ENCODE measurements at places on chromosomes 7 and 10.

DNA sequence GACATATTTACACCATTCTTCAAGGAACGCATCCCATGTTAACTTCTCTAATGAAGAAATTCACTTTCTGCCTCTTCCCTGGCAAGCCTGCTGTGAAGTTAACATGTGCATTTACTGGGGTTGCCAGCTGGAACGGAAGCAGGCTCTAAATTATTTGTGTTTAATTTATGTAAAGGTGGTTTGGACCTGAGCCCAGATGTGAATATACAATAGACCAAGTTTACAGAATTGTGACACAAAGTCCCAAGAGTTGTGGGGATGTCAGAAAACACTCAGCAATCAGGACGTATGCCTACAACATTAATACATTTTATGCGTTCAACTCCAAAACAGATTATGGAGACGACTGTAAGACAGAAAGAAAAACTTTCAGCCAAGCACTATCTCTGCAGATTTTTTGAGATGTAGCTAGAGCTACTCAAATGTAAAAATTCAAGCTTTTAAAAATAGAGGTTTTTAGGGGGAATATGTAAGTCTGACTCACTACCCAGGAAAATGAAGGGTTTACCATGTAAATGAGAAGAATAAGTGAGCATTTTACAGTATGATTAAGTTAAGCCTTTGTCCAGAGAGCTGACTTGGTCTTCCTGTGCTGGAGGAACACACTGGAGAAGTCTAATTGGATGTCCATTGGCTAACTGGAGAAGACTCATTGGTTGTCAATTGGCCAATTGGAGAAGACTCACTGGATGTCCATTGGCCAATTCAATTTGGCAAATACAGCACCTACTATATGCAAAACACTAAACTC is 19.5 kb downstream of the NRP1 start:
- no peak for DNase-seq

DNA sequence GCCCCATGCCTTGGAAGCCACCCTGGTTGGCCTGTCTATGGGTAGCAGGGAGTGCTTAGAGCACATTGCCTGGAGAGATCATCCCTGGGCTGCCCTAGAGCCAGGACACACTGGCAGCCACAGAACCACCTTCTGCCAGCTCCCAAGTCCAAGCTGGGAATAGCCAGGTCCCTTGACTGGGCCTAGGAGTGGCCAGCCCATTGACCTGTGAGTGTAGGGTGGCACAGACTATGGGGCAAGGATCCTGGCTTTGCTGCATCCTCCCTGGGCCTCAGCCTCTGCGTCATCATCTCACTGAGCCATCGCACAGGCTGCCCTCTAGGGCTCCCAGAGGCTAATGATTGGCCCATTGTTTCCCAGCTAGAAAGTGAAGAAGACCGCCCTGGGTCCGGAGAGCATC is 7.0 kb downstream of the AQP1 start:
- DNase-seq: no peak

- DNase-seq: no peak
Observed at GRCh38 chr10:110002801-110003523, 4.8 kb upstream of the ADD3 start.

- DNase-seq: no peak
Observed at GRCh38 chr7:53418834-53419482, 383.5 kb downstream of the POM121L12 start.

- no peak for DNase-seq
Observed at GRCh38 chr10:52988923-52989322, 216.3 kb upstream of the MBL2 start.

DNA sequence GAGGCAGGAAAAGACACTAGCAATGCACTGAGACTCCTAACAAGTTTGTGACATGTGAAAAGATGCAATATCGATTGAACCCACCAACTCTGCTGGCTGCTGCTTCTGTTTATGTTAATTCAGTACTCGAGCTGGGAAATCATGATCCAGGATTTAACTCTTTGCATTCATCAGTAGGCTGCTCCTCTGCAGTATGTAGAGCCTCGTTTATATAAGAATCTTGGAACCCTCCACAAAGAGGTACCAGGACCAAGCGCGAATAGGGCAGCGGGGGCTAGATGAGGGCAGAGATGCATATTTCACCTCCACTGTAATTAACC is 7.8 kb downstream of the PRKAG2 start:
- no peak for DNase-seq

DNA sequence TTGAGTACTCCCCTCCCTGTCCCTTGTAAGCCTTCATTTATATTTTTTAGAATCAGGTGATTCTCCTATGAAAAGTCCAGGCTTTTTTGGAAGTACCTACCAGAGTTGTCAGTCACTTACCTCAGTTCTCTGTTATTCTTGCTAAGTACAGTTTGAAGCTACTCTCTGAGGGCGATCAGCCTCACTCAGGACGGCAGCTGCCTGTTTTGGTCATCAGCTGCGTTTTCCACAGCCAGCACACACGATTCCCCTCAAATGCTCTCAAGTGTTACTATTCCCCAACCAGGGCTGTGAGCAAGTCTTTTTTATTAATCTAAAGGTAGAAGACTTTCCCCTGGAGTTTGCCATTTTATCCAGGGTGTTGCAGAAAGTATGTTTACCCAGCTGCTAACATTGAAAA is 328.6 kb downstream of the SUGCT start:
- DNase-seq: no peak

GRCh38 chr10:94200146-94200837 is 162.4 kb downstream of the NOC3L start:
- no peak for DNase-seq

GRCh38 chr7:83451501-83452045 is 197.4 kb downstream of the SEMA3E start:
- DNase-seq: no peak

- no peak for DNase-seq
Observed at GRCh38 chr7:22587322-22587721, 87.3 kb upstream of the STEAP1B start.

DNA sequence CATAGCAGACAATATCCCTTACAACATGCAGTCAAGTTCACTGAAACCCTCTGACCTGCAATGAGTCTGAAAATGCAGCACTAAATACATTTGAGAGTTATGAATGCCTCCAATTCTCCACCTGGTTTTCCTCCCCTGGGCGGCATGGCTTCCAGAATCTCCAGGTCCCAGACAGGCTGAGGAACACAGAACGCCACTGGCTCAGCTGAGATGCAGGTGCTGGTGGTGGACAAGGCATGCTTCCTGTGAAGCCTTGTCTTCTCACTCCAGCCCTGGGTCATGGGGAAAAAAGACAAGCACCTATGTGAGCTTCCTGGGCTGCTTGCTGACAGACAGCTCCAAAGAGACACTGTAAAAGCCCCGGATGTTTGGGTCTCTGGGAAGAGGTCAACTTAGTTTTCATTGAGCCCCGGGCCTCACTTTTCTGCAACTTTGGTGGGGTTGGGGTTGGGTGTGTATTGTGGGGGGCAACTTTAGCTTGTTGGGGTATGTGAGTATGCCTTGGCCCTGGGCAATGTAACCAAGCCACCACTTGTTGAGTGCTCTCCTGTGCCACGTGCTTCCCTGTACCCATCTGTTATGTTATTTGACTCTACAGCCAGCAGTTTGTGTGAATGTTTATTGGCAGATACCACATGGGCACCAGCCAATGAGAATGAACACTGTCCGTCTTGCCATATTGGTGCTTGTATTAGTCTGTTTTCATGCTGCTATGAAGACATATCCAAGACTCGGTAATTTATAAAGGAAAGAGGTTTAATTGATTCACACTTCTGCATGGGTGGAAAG is 127.8 kb downstream of the EMX2 start:
- DNase-seq: no peak

DNA sequence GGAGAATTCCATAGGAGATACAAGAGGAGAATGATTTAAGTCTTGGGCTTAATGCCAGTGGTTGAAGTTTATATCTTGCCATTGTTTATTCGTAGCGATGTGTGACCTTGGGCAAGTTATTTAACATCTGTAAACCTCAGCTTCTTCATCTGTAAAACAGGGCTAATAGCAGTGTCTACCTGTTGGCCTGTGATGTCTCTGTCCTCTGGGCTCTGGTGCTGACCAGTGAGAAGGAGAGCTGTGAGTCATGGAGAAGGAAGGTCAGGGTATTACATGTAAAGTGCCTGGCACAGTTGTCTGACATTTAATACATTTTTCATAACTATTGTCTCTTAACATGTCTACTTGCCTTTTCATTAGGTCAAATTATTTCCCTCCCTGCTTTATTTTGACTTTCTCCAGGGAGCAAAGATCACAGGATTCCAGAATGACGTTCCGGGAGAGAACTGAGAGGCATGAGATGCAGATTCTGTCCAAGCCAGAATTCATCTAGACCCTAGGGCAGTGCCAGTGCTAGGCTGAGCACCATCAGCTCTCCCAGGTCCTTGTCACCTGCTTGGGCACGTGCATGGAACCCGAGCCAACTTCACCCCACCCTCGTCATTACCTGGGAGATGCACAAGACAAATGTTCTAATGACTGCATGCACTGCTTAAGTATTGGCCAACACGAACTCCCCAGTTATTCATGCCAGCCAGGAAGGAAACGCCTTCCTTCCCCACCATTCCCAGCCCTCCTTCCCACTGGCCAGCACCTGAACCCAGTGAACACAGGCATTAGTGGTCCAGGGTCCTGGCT is 187.9 kb downstream of the DPY19L1 start:
- DNase-seq: no peak

DNA sequence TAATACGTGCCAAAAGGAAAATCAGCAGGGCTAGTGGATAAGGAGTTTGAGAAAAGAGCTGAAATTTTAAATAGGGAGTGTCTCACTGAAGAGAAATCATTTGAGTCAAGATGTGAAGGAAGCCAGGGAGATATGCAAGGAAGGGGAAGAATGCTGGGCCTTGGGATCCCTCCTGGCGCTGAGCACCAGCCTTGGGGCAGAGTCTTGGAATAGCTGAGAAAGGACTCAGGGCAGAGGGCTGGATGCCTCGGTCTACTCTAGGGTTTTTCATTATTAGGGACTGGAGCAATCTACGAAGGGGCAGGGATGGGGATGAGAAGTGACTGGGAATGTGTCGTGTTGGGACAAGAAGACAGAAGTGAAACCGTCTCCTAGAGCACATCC is 484 bp downstream of the ZWINT start:
- DNase-seq: no peak

- no peak for DNase-seq
Observed at GRCh38 chr7:116230191-116231005, 20.1 kb downstream of the TES start.

DNA sequence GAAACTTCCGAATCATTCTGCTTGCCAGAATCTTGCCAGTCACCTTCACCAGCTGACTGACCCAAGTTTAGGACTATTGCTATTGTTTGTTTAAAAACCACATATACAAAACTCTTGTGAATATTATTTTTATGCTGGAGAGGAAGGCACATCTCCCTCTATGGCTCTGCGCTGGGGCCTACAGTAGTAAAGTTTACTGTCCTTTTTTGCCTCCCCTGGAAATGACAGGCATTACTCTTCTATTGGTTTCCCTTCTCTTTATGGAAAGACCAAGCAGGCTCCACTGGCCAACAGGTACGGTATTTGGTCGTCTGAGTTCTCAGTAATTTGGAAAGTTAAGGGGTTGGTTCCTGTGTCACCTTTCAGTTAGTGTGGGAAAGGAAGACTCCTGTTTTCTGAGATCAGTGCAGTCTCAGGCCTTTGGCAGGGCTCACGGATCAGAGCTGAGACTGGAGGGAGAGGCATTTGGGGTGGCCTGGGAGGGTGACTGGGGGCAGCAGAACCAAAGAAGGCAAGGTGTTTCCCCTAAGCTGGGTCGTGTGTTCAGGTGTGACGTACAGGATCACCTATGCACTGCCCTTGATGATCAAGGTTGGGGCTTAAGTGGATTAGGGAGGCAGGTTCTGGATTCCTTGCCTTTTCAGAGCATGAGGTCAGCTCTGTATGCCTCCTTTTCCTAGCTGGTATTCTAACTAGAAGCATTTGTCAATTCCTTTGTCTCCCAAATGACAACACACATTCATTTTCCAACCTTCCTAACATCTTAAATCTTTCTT is 16.0 kb upstream of the KIF5B start:
- DNase-seq: no peak

All from activated naive CD4-positive, alpha-beta T cell treated with anti-CD3 and anti-CD28 coated beads, Interleukin-2, amount 10 ng/mL, durations not matched to agents 7 days and 5 days (primary cell).